GM10248 (cell line): ENCODE measurements at places on chromosomes 11 and 22.

DNA sequence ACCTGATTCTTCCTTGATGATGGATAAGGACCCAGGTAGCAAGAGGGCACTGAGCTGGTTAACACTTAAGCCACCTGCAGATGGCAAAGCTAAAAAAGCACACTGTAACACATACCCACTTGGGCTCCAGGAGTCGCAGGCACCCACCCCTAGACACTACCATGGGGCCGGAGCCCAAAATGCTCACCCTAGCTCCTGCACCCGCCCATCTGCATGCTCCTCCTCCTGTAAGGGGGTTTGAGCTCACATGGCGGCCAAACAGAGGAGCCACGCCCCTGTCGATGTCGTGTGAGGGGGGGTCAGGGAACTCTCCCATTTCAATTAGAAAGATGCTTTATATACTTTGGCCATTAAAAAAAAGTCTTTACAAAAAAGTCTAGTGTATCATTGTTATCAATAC, 370.7 kb downstream of the DLG2 start:
- no peak for DNase-seq

DNA sequence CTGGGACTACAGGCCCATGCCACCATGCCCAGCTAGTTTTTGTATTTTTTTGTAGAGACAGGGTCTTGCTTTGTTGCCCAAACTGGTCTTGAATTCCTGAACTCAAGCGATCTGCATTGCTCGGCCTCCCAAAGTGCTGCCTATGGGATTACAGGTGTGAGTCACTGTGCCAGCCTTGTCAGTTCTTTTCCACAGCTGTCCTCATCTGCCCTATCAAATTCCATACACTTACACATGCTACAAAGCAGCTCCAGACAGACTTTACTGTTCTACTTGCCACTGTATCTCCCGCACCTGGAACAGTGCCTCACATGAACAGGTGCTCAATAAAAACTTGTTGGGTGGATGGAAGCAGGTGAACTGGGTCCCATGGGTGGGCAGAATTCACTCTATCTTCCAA, 8.2 kb downstream of the STX5 start:
- DNase-seq, result no peak

- DNase-seq, result no peak
These were observed 5.3 kb downstream of the OR51F2 start for GRCh38 chr11:4826425-4826824.

- no peak for DNase-seq
These were observed 17.1 kb upstream of the IFITM3 start for GRCh38 chr11:337711-338110.

DNA sequence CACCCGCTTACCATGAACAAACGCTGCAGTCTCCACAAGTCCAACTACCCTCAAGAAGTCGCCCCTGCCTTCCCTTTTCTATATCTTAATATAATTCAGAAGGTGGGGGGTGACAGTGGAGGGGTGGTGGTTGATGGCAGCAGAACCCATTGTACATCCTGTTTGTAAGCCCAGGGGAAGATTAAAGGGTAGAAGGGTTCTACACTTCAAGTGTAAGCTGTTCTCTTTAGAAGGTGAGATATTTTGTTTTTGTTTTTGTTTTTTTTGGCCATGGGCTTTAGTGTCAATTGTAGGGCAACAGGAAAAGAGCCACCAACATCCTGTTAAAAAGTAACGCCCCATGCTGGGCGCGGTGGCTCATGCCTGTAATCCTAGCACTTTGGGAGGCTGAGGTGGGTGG, 34.9 kb upstream of the RRAS2 start:
- no peak for DNase-seq

GRCh38 chr11:69637941-69638871, 2.8 kb upstream of the CCND1 start:
- no peak for DNase-seq

- DNase-seq, result peak; percentile 46
These were observed 931 bp downstream of the CADM1 start for GRCh38 chr11:115503083-115503885.

DNA sequence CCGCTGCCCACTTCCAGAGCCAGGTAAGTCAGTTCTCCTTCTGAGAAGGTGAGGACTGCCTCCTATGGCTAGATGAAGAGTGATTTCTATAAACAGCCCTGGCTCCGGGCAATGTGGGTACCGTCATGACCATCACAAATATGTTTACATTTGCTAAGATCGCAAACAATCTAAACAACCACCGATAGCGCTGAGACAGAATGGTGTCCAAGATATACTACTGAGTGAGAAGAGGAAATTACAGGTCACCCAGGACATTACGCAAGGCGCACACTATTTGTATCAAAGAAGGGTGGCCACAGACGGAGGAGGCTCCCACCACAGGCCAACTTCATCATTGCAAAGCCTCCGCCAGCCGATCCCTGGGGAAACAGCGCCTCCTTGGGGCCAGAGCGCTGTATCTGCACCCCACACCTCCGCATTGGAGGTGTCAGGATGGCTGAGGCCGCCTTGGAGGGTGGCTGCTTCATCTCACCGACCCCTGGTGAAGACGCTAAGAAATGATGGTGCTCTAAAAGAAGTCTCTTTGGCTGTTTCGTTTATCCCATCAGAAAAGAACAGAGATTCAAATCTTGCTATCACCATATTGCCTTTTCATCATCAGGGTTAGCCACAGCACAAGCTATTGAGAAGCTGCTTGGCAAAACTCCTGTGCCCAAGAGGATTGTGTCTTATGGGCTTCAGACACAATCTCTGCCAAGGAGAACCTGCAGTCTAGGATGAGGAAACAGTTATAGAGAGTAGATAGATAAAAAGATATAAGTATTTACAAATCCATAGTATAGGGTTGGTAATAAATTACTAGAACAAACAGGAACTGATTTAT, 12.3 kb upstream of the ASRGL1 start:
- DNase-seq, result peak; percentile 76

DNA sequence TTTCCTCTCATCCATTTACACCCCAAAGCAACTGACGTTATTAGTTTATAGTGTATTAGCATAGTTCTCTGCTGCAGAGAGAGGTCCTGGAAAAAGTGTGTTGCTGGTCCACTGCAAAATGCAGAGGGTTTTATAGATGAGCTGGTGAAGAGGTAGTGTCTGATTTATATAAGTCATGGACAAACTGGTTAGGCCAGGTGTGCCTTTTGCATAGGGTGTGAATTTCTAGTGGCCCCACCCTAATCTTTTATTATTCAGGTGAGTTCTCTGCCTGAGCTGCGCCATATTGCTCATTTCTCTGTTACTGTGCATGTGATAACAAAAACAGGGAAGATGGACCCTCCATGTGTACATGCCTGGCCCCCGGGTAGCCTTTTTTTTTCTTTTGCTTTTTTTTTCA, 43.1 kb upstream of the TRIM77 start:
- no peak for DNase-seq

DNA sequence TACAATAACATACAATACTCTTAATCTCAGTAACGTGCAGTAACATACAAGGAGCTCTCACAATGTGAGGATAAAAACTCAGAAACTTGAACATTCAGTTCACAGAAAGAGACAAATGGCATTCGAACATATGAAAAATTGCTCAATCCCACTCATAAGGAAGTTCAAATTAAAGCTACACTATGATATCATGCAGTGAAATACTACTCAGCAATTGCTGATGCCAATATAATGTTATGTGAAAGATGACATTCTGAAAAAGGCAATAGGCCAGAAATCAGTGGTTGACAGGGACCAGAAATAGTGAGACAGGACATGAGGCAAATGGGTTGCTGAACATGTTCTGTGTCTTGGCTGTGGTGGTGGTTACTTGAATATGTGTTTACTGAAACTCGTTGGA, 33.7 kb upstream of the PITPNB start:
- no peak for DNase-seq

GRCh38 chr11:58504232-58504631, 3.7 kb downstream of the OR5B21 start:
- no peak for DNase-seq

GRCh38 chr11:58807343-58807742, 37.2 kb downstream of the GLYATL2 start:
- DNase-seq, result no peak

DNA sequence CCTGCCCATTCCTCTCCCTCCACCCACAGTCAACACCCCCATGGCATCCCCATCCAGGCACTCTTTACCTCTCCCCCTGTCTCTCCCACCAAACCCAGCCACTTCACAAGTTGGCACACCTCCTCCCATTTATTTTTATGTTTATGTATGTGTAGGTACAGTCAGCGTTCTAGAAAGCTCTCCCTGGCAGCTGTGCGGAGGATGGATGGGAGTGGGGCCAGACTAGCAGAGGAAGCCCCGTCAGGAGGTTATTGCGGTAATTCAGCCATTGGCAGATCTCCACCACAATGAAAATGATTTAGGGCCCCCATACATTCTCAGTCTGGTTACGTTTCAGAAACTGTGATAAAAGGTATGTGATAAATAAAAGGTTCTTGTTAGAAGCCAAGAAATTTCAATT, 51.3 kb downstream of the BTG4 start:
- DNase-seq, result no peak

GRCh38 chr22:23283591-23284503, 103.5 kb downstream of the BCR start:
- DNase-seq, result no peak

GRCh38 chr11:31643857-31644256, 134.3 kb downstream of the ELP4 start:
- DNase-seq, result no peak

DNA sequence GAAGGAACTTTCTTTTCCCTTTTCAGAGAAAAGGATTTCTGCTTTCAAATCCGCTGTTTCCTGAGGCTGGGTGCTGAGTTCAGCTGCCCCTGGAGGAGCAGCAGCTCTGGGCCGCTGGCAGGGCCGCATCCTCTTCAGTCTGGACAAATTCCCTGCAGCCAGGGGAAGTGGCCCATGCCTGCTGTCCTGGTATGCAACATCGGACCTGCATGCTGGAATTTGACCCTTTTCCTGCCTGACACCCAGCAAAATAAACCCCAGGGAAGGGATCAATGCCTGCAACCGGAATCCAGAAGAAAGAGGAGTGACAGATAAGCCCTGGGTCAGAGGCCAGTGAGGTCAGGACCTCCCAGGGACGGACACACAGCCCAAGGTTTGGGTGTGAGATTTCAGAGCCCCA, 54.1 kb upstream of the LINC01488 start:
- DNase-seq, result no peak

- DNase-seq, result no peak
These were observed 627.3 kb upstream of the KIRREL3 start for GRCh38 chr11:127627629-127628457.

GRCh38 chr11:83611031-83611430, 324.9 kb upstream of the CCDC90B start:
- no peak for DNase-seq

DNA sequence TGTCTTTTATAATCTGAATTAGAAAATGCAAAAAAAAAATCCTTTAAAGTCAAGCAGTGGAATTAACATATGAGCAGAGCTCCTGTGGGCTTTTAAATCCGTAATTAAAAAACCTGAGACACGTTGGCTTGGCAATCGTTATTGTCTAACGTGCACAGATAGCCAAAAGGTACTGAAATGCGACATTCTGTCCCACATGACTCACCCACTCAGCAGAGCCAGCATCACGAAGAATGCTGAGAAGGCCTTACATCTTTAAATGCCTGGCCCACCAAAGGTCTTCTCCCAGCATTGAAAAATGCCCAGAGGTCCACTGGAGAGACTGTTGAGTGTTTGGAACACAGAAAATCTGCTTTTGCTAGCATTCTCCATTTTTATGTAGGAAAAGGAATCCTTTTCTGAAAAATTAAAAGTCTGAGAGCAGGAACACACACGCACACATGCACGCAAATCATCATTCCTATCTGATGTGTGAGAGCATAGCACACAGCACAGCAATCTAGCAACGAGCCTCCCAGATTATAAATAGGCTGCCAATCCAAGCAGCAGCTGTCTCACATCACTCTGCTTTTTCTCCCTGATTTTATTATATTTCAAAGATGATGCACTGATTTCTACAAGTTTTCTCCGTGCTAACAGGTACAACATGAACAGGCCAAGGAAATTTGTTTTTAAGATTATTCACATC, 94.5 kb downstream of the PHF21A start:
- DNase-seq, result no peak

- DNase-seq, result peak; percentile 74
These were observed 1.2 kb upstream of the RASGRP2 start for GRCh38 chr11:64745189-64745520.

GRCh38 chr11:73965076-73965763, 14.4 kb downstream of the DNAJB13 start:
- DNase-seq, result no peak

DNA sequence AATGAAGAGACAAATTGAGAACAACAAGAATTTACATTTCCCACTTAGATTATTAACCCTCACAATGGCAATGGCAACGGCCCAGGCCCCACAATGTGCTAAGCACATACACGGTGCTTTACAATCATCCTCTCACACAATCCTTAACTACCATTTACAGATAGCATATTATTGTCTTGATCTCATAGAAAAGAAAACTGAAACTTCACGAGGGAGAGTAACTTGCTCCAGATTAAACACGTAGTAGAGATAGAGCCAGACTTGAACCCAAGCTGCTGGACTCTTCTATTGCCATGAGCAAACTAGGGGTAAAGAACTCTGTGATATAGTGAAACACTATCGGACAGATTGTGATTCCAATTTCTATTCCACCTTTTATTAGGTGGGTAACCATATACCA, 665.1 kb downstream of the DLG2 start:
- no peak for DNase-seq

- peak; percentile 82 for DNase-seq
These were observed 17.5 kb downstream of the RELT start for GRCh38 chr11:73393479-73394415.

GRCh38 chr11:79482800-79483199, 42.0 kb upstream of the TENM4 start:
- peak; percentile 69 for DNase-seq

DNA sequence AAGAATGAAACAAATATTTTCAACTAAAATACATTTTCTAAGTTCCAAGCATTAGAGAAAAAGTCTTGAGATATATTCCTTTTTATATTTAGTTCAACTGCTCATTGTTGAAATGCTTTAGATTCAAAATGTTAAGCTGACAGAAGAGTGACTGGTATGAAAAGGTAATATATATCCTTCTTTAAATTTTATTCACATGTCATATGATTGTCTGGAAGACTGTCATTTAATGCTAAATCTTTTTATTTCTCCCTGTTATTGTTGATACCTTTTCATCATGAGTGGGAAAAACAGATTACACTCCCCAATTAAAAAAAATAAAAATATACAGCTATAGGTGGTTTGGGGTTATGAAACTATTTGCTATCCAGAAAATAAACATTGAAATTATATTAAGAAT, 965.4 kb downstream of the JRKL start:
- DNase-seq, result no peak

DNA sequence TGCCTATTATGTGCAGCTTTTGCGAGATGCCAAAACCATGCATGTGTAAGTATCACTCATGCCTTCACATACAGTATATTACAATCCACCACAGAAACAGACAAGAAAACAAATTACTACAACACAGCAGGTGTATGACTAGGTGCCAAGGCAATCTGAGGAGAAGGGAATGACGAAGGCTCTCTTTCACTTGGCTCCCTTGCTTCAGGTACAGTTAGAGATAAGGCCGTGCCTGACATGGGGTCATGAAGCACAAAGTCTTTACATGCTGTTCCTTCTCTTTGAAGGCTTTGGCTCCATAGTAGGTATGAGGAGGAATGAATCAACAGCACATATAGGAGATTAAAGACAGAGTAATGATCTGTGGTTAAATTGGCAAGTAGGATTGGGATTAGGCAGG, 65.2 kb upstream of the FSHB start:
- no peak for DNase-seq

GRCh38 chr11:68927280-68928135, 23.8 kb downstream of the IGHMBP2 start:
- peak; percentile 69 for DNase-seq

- no peak for DNase-seq
These were observed 18.9 kb downstream of the FBXO7 start for GRCh38 chr22:32493551-32493950.

- DNase-seq, result no peak
These were observed 5.3 kb downstream of the KCNQ1OT1 start for GRCh38 chr11:2694495-2694894.
